Suprapubic skin (tissue), 4 donors: ENCODE measurements at places on chromosomes 2 and 18.

- DNase-seq, result no peak
These were observed 76.4 kb downstream of the TSHZ1 start for GRCh38 chr18:75287006-75287405.

- no peak for DNase-seq
These were observed 295.0 kb upstream of the GULP1 start for GRCh38 chr2:187996630-187997029.

DNA sequence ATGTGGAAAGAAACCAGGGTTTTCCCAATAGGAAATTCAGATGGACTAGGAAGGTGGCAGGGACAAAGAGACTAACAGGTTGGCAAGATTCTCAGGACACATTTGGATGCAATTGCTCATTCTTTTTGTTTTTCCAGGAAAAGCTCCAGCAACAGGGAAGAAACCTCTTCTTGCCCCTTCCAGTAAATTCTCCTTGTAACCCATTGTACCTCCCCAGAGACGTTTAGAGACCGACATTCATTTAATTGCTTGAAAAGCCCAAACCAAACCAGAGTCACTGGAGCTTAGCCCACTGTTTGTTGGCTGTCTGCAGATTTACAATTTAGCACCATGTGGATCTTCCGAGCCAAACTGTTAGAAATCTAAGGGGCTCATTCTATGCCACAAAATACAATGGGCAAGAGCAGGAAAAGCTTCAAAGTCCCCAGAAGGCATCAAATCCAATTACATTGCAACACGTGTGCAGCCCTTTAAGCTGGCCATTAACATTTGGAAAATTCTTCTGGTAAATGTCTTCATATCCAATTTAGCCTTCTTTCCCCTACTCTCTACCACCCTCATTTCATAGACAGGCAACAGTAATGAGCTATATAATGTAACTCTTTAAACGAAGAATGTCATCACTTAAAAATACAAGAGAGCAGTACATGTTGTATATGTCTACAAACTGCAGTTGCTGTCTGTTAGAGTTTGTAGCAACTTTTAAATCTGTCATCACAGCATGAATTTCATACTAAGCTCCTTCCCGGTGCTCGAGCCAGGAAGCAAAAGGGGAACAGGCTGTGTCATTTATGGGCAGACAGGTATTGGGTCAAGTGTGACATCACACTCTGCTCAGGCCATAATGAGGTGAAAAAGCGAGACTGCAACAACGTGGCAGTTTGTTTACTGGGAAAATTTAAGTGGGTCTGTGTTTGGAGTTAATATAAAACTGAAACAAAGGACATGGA, 235.6 kb upstream of the HNRNPA3 start:
- DNase-seq, result no peak

- no peak for DNase-seq
These were observed 63.8 kb upstream of the ZC3H15 start for GRCh38 chr2:186422226-186422625.

DNA sequence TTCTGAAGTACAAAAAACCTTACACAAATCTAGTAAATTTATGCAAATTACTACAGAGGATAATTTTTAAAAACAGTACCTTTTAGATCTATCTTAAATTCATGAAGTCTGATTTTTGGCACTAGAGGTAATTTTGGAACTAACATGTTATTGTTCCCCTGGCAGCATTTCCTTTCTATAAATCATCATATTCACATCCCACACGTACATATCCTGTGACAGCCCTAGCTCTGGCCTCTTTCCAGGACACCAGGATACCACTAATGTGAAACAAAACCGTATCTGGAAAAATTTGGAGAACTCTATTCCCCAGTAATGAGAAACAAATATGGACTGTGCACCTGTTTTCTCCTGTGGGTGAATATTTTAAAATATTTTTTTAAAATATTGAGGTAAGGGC, 14.0 kb upstream of the BIRC6 start:
- no peak for DNase-seq

DNA sequence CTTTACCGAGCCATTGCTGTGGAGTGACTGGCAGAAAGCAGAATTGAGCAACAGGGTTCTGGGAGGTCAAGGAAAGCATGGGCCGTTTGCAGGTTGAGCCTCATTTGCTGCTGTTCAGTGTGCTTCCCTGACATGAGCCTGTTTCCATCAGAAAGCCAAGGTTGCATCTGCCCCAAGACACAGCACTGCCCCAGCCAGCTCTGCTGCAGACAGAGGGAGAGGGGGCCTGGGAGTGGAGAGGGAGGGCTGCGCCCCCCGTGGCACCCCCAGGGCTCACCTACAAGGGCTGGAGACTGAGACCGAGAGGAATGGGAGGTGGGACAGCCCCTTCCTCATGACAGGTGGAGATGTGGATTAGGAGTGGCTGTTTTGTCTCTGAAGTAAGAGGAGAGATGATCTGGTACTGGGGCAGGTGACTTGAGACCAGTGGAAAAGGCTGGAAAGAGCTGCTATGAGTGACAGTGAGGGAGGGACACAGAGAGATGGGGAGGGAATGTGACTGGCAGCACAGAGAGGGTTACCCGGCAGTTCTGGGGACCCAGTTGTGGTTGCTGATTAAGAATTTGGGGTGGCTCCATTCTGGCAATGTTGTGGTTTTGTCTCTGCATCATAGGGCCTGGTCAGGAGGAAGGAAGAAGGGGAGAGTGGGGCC, 218.0 kb downstream of the DYSF start:
- peak; percentile 32 for DNase-seq

GRCh38 chr2:62313449-62314227, 117.7 kb downstream of the B3GNT2 start:
- DNase-seq, result no peak

- DNase-seq, result no peak
These were observed 25.4 kb downstream of the SLC9A4 start for GRCh38 chr2:102498414-102498813.

DNA sequence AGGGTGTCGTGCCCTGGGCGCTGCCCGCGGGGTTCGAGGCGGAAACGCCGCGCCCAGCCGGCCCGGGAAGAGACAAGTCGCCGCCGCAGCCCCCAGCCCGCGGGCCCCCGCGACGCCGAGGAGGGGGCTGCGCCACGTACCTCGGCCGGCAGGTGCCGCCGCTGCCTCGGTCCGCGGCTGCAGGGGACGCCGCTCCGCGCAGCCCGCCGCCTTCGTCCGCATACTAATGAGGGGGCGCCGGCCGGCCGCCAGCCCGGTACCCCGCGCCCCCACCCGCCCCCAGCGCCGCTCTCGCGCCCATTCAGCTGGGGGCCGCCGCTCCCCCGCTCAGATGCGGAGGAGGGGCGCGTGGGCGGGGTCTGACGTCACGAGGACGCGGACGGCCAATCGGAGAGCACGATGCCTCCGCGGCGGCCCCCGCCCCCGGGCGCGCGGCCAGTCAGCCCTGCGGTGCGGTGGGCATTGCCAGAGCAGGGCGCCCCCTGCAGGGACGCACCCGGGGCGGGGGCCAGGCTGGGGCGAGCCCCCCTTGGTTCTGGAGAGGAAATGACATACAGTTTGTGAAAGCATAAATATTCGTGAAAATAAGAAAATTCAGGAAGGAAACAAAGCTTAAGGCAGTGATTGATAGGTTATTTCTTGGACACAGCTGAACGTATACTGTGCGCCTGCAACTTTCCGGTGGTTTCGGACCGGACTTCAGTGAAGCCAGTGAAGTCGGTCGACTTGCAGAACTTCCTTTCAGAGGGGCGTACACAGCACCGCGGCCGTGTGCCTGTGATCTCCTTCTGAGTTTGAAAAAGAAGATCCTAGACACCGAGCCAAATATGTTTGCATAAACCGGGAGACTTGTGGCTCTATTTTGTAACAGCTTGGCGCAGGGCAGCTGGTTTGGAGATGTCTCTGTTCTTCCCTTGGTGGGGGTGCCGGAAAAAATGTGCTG, at the start of gene ST3GAL5:
TSS of gene ST3GAL5 (minus strand) at position 307 of the 943 bp plus-strand sequence. CDS start at position 222, 85 bp downstream.
- peak; percentile 93 for DNase-seq
